ENCODE measurements at places on chromosomes 7 and 10.

DNA sequence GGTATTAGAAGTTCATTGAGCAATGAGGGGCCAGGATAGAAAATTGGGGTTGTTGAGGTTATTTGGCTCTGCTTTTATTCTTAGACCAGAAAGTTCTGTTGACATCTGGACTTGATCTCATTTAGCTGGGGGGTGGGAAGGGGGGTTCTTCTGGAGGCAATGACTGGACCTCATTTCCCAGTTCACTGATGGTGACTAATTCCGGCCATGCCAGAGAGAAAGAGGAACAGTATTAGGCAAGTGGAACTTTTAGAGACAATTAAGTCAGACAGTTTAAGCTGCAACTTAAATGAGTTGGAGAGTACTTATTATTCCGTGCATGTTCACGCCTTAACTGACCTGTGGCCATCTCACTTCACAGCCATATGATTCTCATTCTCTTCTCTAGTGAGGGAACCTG is 512.5 kb downstream of the REEP3 start:
- no peak for DNase-seq

DNA sequence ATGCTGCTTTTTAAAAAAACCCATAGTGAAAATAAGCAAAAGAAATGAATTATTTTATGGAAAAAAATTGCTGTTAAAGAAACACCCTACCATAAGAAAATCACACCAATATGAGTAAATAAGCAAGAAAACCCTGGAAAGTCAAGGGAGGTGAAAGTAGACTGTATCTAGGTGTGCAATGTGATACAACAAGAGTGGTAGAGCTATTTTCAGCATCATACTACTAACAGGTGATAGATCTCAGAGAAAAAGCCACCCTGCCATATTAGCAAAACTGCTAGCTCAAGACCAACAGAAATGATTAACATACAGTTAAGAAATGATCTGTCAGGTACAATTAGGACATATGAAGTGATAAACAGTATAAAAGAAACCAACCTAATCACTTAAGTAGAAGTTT is 54.8 kb downstream of the UBE2H start:
- DNase-seq = no peak

DNA sequence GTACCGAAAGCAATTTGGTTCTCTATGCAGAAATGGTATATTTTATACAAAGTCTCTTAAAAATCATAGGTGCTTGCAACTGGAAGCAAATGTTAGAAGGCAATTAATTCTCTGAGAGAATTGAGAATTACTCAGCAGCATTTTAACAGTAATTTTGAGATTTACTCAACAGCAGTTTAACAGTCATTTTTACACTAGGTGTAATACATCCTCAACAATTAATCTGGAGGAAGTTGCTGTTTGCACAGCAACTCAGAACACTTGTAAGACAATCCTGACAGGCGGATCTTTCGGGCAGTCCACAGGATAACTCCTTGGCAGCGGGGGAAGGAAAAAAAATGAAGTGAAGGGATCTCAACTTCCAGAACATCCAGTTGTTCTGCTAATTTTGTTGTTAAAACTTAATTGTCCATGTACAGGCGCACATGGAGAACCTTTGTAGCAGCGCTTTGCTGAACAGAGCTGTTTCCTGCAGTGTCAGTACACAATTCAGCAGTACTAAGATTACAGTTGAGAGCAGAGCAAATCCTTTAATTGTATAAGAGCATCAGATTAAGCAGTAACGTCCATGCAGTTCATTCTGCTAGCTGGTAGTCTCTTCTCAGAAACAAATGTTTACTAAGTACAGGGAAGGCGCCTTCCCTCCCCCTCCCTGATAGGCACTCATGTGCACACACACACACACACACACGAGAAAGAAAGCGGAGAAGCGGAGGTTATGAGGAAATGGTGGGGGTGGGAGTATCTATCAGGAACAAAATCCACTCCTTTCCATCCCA is 43.8 kb downstream of the ENO4 start:
- DNase-seq = no peak

- no peak for DNase-seq
Measured at GRCh38 chr7:119562839-119563238, 710.1 kb upstream of the KCND2 start.

DNA sequence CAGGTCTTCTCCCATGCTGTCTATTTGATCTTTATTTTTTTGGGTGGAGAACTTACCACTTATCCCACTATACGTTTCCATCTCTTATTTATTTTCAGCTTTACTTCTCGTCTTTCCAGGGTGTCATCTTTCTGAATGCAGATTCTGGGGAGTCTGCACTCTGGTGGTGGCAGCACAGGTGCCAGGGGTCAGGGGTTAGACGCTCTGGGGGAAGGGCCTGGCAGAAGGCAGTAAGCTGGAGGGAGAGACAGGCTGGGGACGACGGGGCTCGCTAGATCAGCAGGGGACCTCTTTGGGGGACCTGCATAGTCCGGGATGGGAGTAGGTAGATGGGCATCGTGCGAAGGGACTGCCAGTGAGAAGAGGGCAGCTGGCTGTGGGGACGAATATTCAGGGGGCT is 22.3 kb downstream of the CHST12 start:
- DNase-seq = no peak

DNA sequence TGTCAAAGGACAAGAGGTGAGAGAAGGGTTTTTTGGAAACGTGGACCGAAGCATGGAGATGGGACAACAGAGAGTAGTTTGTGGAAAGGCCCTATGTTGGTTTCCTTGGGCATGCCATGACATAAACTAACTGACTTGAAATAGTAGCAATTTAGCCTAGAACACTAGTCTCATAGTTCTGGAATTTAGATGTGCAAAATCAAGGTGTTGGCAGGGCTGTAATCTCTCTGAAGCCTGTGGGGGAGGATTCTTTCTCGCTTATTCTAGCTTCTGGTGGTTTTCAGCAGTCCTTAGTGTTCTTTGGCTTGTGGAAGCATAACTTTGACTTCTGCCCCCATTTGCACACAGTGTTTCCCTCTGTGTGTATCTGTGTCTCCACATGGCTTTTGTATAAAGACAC is 283.4 kb downstream of the GFRA1 start:
- DNase-seq = no peak

DNA sequence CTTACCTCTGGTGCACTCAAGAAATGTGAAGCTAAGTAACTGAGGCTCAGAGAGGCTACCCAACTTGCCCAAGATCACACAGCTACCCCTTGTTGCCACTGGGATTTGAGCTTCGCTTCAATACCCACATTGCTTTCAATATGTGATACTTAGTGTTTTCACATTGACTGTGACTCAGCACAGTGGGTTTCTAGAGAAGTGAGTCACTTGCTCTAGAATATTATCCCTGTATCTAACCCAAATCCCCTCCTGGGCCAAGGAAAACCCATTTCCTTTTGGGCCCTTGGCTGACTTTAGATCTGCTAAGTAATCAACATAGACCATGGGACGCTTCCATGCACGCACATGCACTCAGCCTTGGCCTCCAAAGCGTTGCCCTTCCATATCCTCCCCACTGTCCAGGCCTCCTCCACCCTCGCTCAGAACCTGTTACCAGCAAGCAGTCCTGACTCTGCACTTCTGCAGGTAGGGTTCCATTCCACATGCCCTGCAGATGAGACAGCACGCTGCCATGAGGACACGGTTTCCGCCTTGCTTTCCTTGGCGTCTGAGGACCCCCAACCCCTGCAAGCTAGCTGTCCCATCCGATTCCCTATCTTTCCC is 87.7 kb upstream of the CHST15 start:
- peak; percentile 7 for DNase-seq

- no peak for DNase-seq
Measured at GRCh38 chr7:137996871-137997270, 5.0 kb downstream of the CREB3L2 start.

- no peak for DNase-seq
Measured at GRCh38 chr7:143484119-143484518, 6.4 kb downstream of the TAS2R41 start.

- no peak for DNase-seq
Measured at GRCh38 chr7:44772440-44772839, 23.8 kb downstream of the ZMIZ2 start.

DNA sequence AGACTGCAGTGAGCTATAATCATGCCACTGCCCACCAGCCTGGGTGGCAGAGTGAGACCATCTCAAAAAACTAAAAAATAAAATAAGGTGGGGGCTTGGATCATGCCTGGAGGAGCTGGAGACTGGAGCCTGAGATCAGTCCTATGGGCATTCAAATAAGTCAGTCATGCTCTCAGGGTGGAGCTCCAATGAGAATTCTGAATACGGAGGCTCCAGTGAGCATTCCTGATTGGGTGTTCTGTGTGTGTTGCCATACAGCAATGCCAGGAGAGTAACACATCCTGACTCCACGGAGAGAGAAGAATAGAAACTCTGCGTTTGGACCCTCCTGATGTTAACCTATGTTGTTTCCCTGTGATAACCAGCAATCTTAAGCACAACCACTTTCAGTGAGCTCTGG is 16.0 kb downstream of the UBE2D4 start:
- no peak for DNase-seq

- peak; percentile 29 for DNase-seq
Measured at GRCh38 chr10:72310636-72311035, 36.9 kb downstream of the DDIT4 start.

- DNase-seq = no peak
Measured at GRCh38 chr7:120475994-120476393, 203.0 kb downstream of the KCND2 start.

DNA sequence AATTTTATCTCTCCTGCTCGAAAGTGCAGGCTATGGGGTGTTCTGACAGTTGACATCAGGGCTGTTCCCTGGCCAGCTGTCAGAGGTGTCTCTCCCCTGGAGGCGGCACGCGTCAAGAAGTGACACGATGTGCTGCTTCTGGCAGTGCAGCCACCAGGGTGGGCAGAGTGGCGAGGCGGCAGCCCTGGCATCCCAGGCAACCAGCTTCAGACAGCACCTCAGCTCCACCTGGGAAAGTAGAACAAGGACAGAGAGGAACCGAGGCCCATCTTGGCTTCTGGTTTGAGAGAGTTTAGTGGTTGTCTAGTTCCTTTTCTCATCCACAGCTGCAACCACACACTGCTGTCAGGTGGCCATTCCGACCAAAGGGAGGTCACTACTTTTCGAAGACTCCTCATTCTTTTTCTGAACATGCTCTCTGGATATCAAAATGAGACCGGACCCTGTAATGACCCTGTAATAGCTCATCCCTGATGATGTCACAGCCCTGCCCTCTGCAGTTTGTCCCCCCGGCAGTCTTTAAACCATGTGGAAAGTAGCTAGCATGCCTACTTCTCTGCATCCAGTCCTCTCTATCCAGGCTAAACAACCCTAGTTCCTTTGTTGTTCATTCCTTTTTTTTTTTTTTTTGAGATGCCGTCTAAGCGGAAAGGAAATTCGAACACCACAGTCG is 381.0 kb upstream of the NRP1 start:
- no peak for DNase-seq

- no peak for DNase-seq
Measured at GRCh38 chr10:122856902-122857301, 11.2 kb upstream of the CUZD1 start.

GRCh38 chr7:1361756-1362125 is 97.5 kb downstream of the MICALL2 start:
- DNase-seq = no peak

DNA sequence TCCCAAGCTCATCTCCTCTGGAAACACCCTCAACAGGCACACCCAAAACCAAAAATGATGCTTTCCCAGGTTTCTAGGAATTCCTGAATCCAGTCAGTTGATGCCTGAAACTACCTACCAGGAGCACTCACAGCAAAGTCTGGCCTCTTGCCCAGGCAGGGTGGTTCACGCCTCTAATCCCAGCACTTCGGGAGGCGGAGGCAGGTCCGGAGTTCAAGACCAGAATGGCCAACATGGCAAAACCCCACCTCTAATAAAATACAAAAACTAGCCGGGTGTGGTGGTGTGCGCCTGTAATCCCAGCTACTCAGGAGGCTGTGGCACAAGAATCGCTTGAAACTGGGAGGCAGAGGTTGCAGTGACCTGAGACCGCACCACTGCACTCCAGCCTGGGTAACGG is 1.9 kb downstream of the MAD1L1 start:
- DNase-seq = no peak

- DNase-seq = no peak
Measured at GRCh38 chr10:69317175-69317604, 38.9 kb downstream of the HK1 start.

DNA sequence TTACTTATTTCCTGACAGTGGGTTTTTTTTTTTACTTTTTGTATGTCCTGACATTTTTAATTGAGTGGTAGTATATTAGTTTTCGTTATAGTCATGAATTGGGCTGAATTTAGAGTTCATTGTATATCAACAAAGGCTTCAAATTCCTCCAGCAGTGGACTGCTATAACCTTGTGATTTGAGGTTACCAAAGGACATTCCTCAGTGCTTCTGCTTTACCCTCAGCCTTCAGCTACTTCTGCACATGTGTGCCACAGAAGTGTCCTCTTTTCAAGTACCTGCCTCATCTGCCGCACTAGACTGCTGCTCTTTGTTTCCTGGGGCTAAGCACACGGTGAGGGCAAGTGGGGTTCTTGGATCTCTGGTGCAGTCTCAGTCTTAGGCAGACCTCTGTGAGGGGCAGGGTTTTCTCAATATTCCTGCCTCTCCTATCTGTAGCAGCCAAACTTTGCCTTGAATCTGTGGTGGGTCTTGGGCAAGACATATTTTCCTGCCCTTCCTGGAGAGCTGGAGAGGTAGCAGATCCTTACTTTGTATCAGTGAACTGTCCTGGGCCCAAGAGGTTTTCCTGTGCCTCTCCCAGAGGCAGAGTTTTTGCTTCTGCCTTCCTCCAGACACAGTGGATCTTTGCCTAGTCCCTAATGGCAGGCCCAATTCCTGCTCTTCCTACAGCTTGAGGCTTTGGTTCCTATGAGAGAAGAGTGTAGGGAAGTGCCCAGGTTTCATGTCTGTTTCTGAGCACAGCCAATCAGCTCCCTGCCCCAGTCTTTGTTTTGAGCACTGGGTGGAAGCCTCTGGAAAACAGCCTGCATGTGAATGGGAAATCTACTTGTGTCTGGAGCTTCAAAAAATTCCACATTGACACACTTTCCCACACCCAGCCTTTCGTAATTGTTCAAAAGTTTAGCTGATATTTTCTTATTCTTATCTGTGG is 39.0 kb upstream of the STRIP2 start:
- DNase-seq = no peak

DNA sequence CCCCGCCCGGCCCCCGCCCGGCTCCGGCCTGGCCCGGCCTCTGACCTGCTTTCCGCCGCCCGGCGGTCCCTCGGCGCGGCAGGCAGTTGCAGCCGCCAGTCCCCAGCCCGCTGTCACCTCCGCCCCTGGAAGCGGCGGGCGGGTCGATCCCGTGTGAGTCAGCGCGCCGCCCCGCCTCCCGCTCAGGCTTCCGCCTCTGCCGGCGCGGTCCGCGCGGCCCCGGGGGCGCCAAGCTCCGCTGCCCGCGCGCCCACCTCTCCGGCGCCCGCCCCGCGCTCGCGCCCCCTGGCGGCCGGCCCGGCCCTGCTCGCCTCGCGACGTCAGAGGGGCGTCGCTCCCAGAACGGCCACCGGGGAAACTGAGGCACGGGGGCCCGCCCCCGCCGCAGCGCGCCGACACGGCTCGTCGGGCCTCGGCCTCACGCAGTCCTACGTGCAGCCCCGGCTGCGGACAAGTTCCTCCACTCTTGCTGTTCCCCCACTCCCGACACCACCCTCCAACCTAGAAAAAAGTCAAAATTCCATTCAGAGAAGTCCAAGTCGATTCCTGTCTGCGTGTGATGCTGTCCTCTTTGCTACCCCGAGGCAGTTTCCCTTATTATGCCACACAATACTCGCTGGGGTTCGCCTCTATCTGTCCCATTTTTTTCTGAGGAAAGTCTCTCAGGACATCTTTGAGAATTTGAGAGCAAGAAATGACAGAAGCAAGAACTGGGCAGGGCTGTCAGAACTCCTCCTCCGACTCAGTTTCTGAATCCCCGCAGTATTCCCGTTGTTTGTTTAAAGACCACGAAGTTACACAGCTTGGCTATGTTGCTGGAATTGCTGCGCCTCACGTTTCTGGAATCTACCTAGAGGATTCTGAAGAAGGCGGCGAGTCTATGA is at the start of gene DNMBP:
Gene DNMBP, minus strand, starts transcription at position 155 of the 884 bp plus-strand sequence. CDS start 37,823 bp downstream, outside the sequence.
- DNase-seq = peak; percentile 91

- DNase-seq = no peak
Measured at GRCh38 chr7:157889480-157889879, 552.7 kb downstream of the DNAJB6 start.
